ENCODE measurements at places on chromosomes 6 and 20.
A peak's percentile ranks its signal among the peaks of the same experiment; 100 is the strongest.

- no peak for DNase-seq
Measured at GRCh38 chr6:136873748-136874147, 48.4 kb upstream of the SLC35D3 start.

DNA sequence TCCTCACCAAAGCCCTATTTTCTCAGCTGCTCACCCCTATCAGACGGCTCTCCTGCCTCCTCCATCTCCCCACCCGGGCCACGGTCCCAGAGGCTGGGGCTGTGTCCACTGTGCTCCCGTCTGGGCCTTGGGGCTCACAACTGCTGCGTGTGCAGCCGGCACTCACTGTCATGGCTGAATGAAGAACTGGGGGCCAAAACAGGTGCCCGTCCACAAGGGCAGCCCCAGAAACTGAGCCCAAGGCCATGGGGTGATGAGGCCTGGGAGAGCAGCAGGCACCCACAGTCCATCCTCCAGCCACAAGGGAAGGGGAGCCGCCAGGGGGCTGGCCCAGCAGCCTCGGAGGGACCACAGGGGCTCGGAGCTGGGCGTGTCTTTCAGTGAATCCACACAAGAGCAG, 159.5 kb downstream of the DLL1 start:
- DNase-seq: no peak

DNA sequence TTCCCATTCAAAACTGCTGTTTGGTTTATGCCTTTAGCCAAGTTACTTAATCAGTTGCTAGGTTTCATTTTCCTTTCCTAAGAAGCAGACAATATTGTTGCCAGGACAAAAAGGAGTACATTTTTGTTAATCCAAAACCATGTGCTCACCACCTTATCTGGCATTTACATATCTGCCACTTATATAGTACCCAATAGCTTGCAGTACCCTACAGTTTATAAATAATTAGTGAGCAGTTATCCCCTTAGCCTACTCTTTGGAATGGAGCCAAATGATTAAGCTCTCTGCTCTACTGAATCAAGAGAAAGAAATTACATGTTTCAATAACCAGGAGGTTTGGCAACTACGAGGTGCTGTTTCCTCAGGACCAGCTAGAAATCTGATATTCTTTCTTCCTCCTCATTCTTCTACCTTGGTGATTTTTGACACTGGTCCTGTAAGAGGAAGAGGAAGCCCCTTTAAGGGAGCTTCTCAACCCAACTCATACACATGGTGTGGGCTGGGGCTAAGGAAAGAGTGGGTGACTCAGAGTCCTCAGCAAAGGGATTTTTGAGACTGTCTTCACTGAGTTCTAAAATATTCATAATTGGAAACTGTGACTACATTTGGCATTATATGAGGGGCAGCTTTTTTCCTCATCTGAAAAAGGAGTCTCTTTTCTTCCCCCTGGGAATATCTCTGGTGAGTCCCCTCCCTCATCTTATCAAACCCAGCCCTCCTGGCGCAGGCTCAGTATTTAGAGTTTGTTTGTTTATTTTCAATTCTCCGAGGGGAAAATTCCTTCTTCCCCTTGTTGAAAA, 1.5 kb downstream of the ZNFX1 start:
- DNase-seq: peak; percentile 53

DNA sequence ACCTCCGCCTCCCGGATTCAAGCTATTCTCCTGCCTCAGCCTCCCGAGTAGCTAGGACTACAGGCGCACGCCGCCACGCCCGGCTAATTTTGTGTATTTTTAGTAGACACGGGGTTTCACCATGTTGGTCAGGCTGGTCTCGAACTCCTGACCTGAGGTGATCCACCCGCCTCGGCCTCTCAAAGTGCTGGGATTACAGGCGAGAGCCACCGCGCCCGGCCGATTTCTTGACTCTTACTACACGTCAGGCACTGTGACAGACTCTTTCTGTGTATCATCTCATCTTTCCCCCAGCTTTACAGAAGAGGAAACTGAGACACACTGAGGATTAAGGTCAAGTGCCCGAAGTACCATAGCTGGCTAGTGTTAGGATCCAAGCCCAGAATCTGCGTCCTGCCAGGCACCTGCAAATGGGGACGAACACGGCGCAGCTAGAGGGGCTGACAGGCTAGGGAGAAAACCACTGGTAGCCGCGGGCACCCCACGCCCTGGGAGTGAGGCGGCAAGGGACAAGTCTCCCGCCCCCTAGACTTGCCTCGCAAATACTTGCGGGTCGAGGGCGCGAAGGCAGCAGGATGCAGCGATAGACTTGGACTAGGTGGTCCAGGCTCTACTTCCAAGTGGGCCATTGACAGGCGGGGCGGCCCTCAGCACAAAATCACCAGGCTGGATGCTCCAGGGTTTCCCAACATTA, 1.1 kb upstream of the TAF8 start:
- no peak for DNase-seq

GRCh38 chr6:148816117-148816516, 69.3 kb downstream of the UST start:
- no peak for DNase-seq

DNA sequence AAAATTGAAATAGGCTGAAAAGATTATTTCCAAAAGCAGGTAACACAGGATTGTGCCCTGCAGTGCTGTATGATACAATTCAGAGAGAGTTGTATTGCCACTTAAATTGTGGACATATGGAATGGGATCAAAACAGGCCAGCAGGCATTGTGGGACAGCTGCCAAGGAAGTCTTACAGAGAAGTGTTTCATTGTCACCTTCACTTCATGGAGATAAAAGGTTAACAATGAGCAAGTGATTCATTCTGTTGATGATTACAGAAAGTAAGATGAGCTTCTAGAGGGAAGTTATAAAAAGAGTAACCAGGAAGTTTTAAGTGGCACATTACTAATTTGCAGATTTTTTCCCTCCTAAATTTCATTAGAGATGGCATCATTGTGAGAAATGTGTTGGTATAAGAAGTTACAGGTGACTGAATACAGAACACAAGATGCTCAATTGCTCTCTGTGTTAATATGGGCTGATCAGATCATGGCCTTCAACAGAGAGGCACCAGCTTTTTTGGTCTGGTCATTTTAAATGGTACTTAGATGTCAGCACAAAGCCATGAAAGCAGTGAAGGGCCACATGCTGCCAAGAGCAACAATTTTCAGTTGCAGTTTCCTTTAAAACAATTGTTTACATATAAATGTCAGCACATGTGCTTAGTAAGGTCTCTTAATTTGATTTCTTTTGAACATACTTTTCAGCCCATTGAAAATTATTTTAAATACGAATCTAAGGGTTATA, 402.5 kb upstream of the FKBP1C start:
- DNase-seq: no peak

- DNase-seq: no peak
Measured at GRCh38 chr6:16623731-16624130, 137.5 kb downstream of the ATXN1 start.

- no peak for DNase-seq
Measured at GRCh38 chr6:134431421-134431859, 113.5 kb upstream of the SGK1 start.

DNA sequence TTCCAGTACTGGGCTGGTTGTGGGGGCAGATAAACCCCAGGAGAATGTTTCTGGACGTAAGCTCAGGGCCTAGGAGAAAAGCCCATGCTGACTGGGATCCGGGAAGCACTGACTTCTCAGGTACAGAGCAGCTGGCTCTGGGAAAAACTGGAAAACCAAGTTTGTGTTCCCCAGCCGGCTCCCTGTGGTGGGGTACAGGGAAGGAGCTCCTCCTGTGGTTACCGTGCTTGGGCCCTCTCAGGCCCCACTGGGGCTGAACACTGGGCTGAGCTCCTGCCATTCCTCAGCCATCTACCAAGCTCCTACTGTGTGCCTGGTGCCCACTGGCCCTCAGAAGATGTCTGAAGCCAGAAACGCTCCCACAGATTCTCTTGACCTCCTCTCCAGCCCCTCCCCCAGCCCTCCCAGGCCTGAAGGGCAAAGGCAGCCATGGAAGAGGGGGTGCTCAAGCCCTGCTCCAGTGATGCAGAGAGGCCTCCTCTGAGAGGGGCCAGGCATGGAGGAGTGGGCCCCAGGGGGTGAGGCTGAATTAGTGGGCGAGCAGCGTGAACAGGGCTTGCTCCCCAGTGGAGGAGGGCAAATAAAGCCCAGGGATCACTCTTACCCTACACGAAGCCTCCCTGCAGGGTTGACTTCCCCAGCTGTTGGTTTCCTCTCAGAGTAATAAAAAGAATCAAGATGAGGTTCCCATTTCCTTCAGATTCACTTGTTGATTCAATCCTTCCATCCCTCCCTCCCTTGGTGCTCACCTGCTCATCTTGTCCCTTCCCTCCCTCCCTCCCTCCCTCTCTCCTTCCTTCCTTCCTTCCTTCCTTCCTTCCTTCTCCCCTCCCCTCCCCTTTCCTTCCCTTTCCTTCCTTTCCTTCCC, 100.0 kb downstream of the VEGFA start:
- DNase-seq: no peak

Measured in activated CD8-positive, alpha-beta memory T cell treated with anti-CD3 and anti-CD28 coated beads for 4 hours (primary cell).